Hematopoietic multipotent progenitor cell (in vitro differentiated cells): ENCODE measurements at places on chromosomes 6 and 20.

DNA sequence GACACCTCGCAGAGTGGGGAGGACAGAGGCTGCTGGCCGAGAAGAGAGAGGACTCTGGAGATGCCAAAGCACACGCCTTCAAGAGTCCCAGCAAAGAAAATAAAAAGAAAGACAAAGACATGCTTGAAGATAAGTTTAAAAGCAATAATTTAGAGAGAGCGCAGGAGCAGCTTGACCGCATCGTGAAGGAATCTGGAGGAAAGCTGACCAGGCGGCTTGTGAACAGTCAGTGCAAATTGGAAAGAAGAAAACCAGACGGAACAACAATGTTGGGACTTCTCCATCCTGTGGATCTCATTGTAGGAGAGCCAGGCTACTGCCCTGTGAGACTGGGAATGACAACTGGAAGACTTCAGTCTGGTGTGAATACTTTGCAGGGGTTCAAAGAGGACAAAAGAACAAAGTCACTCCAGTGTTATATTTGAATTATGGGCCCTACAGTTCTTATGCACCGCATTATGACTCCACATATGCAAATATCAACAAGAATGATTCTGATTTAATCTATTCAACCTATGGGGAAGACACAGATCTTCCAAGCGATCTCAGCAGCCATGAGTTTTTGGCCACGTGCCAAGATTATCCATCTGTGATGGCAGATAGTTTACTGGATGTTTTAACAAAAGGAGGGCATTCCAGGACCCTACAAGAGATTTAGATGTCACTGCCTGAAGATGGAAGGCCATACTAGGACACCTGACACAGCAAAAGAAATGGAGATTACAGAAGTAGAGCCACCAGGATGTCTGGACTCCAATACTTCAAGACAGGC lies 52.2 kb downstream of the REV3L start:
- no peak for DNase-seq

- DNase-seq, result no peak
Observed at GRCh38 chr20:25372584-25373336, 17.9 kb downstream of the ABHD12 start.

- DNase-seq, result no peak
Observed at GRCh38 chr6:131231891-131232290, 96.6 kb downstream of the AKAP7 start.

- no peak for DNase-seq
Observed at GRCh38 chr20:47055699-47056369, 161.2 kb downstream of the EYA2 start.
